ENCODE measurements at places on chromosomes 3 and 15.

- DNase-seq, result no peak
Measured at GRCh38 chr3:16390581-16390980, 122.9 kb downstream of the RFTN1 start.

- DNase-seq, result no peak
Measured at GRCh38 chr3:153614140-153614539, 452.1 kb downstream of the RAP2B start.

DNA sequence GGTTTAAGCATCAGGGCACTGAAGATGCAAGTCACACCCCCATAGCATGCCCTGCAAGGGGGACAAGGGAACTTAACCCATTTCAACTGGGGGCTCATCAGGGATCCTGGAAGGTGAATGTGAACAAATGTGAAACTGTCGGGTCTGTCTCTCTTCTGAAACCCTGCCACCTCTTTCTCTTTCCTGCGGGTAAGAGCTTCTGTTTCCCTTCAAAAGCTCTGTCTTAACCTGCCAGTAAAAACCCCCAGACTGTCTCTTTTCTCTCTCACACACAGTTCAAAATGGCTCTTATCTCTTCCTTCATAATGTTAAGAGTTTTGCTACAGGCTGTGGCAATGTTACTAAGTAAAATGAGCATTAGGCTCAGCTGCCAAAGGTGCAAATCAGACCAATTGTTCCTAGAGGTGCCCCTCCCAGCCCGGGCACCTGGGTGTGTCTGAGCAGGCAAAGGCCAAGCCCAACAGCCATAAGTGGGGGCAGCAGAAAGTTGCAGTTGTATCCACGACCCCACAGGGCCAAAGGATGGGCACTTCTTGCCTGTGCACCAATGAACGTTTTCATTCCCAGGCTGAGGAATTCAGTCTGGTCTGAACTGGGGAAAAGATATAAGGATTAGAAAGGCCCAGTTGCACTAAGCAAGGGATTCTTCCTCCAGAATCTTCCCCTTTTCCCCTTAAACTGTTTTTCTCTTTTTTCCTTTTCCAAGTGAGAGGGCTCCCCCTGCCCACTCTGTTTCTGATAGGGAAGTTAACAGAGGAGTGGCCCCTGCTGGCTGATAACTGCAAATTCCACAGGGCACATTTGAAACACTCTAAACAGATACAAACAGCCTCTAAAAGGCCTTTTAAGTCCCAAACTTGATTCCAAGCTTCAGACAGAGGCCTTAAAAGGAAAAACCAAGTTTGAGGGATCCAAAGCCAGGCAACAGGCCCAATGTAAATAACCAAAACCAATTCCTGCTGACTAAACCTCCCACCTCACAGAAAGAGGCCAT is 113.8 kb upstream of the EPHA6 start:
- DNase-seq, result no peak

DNA sequence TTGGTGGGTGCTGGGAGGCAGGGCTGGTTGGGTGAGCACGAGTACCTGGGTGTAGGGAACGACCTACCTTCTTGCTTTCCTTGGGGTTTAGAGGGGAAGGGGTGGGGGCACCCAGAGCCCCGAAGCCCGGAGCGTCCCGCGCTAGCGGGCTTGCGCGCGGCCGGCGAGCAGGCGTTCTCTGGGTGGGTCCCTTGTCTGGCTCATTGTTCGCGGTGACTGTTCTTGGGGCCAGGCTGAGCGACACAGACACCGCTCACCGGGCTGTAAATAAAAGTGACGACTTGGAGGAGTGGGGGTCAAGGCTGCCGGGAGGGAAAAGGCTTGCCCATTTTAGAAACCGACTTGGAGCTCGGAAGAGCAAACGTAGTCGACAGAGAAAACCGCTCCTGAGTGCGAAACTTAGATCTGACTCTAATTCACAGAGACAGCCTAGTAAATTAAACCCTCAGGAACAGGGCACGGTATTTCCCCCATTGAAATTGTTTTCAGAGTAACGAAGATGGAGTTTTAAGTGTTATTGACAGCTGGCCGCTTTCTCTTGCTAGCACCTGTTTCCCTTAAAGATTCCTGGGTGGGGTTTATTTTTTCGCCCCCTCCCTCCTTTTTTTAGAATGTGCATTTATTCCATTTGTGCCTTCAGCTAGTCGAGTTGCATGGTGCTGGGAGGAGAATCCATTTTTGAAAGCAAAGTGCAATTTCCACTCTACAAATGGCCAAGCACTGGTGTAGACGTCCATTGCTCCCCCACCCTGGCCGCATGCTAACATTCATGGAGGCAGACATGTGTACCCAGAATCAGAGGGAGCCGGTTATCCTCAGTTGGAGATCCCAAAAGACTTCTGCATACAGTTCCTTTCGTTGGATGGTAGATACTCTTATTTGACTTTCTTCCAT is 532.1 kb upstream of the SEMA6D start:
- DNase-seq, result no peak

DNA sequence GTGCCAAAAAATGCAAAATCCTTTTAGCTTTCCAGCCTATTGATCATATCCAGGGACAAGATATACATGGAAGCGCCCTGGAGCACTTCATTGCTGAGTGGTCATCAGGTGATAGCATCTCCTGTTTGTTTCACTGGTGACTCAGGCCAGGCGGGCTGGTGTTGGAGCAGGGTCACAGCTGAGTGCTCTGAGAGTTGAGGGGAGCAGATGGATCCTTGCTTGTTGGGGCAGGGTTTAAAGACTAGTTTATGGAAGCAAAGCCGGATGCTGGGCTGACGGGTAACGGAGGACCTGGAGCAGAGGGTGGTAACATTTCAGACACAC is 405.0 kb upstream of the TPM1 start:
- DNase-seq, result no peak

- no peak for DNase-seq
Measured at GRCh38 chr15:54364961-54365360, 386.7 kb downstream of the UNC13C start.

DNA sequence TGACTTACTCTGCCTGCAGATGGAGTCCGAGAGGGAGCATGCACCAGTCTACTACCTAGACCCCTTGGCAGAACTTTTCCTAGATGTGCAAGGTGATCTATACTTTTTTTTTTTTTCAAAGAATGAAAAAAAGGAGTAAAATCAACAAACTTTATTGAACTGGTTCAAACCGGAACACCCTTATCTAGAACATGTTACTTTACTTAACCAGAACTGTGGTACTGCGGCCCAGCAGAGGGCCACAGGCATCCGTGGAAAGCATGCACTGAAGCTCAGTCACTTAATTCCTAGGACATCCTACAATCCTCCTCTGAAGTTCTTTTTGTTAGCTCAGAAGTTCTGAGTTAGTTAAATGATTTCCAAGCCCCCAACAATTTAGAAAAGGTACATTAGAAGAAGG is 21.6 kb downstream of the CHAC1 start:
- no peak for DNase-seq
